ENCODE measurements at places on chromosomes 1 and 21. TPM values are rescaled to one million over a fixed set of nuclear protein-coding genes. Genes with fewer than 3 reads are reported as not detected.

DNA sequence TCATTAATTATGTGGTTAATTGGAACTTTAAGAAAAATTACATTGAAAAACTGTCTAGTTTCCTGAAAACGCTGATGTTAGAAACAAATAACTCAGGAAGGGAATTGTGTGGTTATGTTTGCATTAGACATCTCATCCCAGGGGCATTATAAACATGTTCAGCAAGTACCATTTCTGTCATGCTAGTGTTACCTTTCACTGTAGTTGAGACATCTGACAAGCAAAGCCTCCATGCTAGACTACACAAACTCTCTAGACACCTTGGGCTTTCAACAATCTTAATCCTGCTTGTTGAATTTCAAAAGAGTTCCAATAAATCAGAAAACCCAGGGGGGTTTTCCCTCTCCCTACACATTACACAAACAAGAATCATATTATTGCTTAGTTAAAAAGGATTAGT is 536.8 kb downstream of the KCNT2 start:
- no peak for DNase-seq

GRCh38 chr1:39836595-39837110 is 46.7 kb downstream of the TRIT1 start:
- DNase-seq: no peak

GRCh38 chr1:108584428-108584856 is 24.5 kb downstream of the EEIG2 start:
- DNase-seq: no peak

- DNase-seq: no peak
These were observed 28.7 kb downstream of the COL16A1 start for GRCh38 chr1:31675161-31675560.

S100A8 gene
- not detected for total RNA-seq

DNA sequence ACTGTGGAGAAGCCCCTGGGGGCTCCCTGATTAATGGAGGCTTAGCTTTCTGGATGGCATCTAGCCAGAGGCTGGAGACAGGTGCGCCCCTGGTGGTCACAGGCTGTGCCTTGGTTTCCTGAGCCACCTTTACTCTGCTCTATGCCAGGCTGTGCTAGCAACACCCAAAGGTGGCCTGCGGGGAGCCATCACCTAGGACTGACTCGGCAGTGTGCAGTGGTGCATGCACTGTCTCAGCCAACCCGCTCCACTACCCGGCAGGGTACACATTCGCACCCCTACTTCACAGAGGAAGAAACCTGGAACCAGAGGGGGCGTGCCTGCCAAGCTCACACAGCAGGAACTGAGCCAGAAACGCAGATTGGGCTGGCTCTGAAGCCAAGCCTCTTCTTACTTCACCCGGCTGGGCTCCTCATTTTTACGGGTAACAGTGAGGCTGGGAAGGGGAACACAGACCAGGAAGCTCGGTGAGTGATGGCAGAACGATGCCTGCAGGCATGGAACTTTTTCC is 24.8 kb downstream of the PCSK9 start:
- no peak for DNase-seq

KCNJ9 gene
- total RNA-seq: not detected

- DNase-seq: no peak
These were observed 26.9 kb downstream of the OR6Y1 start for GRCh38 chr1:158527190-158527815.

CD84 gene
- total RNA-seq: not detected
